ENCODE measurements at places on chromosomes 13 and 19.

GRCh38 chr19:47036097-47036651 is 12.2 kb downstream of the TMEM160 start:
- peak; percentile 34 for DNase-seq

DNA sequence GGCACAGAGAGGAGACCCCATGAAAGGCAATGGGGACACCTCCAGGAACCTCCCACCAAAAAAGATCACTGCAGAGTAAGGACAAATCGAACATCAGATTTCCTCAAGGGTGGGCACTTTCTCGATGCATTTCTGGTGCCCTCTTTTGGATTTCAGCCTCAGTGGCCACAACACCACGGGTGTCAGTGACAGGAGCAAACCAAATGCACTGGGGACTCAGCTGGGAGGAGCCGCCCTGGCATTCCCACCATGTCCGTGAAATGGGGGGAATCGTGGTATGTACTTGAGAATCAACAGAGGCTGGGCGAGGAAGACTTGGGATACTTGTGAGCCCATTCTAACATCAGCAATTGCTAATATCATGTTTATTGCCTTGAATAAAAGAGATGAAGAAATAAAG is 16.3 kb downstream of the FAM187B start:
- DNase-seq: peak; percentile 21

DNA sequence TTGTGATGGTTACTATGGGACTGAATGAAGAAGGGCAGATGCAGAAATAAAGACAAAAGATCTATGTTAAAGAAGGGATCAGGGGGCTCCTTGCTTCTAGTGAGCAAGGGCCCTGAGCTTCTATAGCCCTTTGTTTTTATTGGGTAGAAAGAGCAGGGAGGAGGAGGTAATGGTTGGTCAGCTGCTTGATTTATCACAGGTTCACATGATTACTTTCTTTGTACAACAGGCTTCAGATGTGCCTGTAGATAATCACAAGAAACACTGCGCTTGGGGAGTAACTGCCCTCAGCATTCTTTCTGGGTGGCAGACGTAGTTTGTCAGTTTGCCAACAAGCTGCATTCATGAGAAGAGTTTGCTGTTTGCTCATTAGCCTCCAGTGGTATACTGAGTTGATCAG is 4.8 kb upstream of the ZNF439 start:
- DNase-seq: no peak

DNA sequence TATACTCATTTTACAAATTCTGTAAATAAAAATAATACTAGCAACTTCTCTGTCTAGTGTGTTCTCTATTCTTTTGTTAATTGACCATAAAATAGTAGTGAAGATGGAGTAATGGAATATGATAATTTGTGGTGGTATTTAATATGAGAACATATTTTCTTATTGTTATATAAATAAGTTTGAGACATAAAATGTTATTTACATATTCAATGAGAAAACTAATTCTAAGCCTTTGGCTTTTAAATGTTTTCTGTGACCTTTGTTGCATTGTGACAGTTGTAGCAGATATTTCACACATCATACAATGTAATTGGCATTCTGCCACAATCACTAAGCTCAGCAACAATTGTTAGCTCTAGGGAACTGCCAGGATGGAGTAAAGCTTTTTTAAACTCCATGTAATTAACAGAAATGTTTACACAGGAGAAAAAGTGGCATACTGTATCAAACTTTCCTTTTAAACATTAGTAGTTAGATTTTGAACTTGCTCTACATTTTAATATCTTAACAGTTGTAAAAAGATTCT is 562.1 kb upstream of the PCDH9 start:
- DNase-seq: no peak

DNA sequence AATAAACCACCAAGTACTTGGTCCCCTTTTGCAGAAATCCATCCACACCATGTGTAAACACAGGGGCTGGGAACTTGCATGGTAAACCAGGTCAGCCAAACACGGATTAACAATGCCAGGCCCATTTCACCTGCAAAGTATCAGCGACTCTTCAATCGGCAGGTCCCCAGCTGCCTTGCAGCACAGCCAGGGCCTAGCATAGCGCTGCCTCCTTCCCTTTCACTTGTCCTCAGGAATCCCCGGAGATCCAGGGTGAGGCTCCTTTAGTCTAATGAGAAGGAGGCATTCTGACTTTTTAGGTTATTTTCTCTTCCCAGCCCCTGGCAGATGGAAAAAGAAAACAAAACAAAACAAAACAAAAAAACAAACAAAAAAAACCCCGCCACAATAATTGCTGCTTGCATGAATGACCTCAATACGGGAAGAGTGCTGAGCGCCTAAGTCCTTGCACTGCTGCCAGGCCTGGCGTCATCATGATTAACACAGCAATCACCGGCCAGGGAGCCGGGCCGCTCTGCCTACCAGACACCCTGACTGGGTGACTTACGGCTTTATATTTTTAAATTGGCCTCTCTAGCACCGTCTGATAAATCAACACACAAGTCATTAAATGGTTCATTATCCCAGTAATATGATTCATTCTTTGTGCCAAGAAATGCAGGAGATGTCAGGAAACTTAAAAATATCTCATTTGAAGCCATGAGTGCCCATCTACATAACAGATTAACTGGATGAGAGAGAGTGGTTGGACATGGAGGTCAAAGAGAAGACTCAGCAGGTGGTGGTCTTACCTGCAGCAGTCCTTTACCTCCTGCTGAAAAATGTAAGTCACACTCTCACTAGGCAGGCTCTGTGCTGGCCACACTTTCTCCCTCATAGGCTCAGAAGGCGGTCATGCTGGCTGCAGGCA is 692.7 kb downstream of the UQCRFS1 start:
- no peak for DNase-seq

- no peak for DNase-seq
These were observed 40.5 kb upstream of the XPO4 start for GRCh38 chr13:20942938-20943559.

- no peak for DNase-seq
These were observed 541.0 kb upstream of the KLF12 start for GRCh38 chr13:74675182-74675581.

DNA sequence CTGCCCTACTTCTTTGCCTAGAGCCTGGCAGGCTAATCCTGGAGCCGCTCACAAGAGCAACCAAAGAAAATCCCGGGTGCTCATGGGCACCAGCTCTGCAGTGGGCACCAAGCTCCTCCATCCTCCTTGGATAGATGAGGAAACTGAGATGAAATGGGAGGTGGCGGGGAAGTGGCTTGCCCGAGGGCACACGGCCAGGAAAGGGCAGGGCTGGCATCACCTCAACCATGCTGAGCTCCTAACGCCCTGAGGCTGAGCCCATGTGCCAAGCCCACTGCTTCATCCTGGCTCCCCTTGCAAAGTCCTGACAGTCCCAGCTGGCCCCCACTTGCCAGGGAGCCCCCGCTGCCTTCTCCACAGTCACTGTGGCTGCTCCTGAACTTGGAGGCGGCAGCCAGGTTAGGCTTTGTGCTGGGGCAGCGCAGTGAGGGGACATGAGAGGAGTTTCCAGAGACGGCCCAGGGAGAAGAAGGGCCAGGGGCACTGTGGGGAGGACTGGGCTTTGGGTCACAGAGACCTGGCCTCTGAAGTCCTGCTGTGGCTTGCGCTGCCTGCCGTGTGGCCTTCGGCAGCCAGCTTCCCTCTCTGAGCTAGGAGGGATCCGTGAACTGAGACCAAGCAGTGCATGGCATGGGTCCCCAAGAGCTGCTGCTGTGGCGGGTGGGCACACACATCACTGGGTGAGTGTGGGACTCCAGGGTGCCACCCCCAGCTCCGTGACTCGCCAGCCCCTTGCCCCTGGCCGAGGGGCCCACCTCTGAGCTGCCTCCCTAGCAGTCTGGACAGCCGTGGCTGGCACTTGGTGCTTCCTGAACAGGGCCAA is 17.5 kb downstream of the TMED1 start:
- DNase-seq: no peak

- DNase-seq: no peak
These were observed 85.9 kb downstream of the MUC16 start for GRCh38 chr19:8924283-8924682.

DNA sequence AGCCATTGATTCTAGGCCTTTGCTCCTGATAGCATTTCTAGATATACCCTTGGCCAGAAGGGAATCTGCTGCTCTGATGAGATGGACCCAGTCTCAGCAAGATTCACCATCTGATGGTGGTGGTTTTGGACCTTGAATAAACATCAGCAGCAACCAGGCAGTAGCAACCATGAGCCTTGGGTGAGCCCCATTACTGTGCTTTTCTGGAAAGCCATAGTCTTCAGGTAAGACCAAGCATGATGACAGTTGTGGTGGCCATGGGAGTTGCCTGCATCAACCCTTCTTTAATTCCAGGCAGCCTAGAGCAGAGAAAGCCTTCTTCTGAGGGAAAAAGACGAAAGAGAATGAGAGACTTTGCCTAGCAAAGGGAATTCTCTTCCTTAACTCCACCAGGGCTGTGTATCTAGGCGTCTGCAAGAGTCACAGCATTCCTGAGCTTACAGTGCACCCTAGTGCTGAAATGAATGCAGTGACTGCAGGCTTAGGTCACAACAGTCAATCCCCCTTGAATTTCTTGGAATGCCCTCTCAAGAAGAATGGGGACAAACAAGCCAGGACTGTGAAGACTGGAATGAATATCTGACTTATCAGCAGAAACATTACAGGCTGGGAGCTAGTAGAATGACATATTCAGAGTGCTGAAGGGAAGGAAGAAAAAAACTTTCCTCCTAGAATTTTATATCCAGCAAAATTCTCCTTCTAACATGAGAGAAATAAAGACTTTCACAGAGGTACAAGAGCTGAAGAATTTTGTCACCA is 942.4 kb upstream of the PCDH20 start:
- DNase-seq: no peak

DNA sequence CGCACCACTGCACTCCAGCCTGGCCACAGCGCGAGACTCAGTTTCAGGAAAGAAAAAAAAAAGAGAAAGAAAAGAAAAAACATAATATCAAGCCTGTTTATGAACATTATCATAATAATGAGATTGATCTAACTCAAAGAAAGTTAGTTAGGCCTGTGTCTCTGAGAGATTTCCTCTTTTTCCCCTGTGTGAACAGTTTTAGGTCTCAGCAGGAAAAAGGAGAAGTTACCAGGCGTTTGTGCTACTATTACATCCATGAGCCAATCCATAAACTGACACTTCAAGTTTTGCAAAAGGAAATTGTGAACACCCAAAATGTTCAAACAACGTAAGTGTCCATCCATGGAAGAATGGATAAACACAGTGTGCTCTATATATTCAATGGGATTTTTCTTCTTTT is 3.8 kb downstream of the TARM1 start:
- no peak for DNase-seq

GRCh38 chr19:48638831-48639381 is 1.7 kb upstream of the DBP start:
- DNase-seq: peak; percentile 11

DNA sequence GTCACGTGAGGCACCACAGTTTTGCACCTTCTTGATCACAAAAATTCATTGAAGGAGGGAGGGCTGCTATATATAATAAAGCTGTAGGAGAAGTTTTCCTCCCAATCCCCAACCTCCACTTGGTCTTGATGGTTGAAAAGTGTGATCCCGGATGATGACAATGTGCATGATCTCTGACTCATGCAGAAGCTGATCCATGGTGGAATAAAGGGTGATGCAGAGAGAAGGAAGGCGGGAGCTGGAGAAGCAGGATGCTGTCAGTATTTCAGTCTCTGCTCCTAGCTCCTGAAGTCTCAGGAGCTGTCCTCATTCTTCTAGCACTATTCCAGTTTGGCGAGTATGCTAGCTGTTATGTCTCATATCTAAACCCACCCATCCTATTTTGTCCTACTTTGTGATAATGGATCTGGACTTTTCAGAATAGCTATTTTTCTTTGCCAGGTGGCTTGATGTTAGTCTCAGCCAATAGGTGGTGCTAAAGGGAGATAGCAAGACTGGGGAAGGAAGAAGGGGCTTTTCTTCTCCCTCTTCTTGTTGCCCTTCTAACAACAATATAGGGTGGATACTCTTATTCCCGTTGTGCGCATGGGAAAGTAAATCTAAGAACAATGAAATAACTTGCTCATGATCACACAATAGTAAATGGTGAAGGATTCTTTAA is 65.6 kb upstream of the HTR2A start:
- no peak for DNase-seq

GRCh38 chr19:6613711-6614110 is 22.8 kb upstream of the CD70 start:
- no peak for DNase-seq

DNA sequence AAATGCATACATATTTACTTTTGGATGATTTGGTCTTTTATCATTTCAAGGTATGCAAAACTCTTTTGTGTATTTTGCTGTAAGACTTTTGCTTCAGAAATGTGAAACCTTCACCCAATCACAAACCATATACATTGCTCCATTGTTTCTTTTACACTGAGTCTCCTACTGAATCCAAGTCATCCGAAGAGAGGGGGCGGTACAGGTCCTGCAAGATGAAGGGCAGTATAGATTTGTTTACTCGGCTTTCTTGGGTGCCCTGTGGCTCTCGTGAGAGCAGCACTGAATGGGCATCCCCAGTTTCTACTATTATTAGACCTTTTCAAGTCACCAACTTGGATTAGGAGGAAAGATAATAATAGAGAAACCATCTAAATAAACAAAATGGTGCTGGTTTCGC is 280.6 kb downstream of the DCLK1 start:
- no peak for DNase-seq

DNA sequence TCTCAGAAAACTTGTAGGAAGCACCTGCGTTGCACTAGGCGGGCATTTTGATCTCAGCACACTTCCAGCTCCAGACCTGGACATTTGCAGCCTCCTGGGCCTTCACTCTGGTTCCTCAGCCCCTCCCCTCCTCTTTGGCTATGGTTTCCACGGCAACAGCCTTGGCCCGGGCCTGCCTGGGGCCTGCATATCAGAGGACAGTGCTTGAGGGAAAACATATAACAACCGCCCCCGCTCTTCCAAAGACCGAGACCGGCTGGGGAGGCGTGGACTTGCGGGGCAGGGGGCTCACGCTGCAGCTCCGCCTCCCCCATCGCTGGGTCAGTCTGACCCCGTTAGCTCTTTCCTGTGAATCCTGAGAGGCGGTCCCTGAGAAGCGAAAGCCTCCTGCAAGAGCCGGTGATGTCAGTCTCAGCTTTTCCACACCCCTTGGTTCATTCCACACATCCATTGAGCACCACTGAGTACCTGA is 125.7 kb upstream of the PEG3 start:
- DNase-seq: no peak
